GM12891 (cell line): ENCODE measurements at places on chromosomes 16 and 17.

DNA sequence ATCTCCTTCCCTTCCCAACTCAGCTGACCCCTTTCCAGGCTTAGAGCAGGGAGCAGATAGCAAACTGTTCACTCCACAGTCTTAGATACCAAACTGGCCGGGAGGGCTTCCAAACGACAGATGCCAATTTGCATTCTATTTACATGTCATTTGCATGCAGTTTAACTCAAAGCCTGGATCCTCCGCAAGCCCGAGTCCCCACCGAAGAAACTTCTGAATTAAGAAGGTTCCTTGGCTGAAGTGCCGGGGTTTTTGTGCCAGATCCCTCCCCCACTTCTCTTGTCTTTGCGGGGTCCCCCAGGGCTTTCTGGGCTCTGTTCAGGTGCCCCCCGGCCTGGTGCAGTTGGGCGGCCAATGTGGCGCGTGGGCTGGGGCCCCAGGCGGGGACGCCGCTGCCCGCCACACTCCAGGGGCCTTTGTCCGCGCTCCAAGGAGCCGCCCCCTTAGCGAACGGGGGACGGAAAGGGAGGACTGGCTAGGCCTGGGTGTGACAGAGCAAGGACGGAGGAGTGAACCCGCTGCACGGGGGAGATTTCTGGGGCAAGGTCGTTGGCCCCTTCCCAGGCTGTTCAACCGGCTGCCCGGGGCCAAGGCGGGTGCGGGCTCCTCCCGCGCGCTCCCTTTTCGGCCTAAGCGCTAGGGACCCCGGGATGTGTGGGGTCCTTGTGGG is 1.2 kb downstream of the GPRC5B start:
- no peak for DNase-seq

- no peak for DNase-seq
Observed at GRCh38 chr16:79728048-79728922, 127.7 kb upstream of the MAF start.

- no peak for DNase-seq
Observed at GRCh38 chr16:122361-122760, 16.1 kb downstream of the NPRL3 start.

GRCh38 chr16:31487071-31487719 is 4.3 kb downstream of the SLC5A2 start:
- DNase-seq, result no peak

DNA sequence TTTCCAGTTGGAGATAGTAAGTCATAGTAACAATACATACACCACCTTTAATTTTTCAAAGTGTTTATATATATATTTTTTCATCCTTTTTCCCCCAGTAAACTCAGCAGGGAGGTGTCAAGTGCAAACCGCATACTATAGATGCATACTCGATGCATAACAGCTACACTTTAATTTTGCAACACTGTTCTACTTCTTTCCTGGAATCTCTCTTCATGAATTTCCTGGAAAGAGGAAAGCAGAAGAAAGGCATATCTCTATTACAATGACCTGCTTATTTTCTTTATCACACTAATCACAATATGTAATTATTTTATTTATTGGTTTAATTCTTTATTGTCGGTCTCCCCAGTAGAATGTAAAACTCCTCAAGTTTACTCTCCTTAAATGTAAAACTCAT is 140.0 kb downstream of the SNX11 start:
- DNase-seq, result no peak

DNA sequence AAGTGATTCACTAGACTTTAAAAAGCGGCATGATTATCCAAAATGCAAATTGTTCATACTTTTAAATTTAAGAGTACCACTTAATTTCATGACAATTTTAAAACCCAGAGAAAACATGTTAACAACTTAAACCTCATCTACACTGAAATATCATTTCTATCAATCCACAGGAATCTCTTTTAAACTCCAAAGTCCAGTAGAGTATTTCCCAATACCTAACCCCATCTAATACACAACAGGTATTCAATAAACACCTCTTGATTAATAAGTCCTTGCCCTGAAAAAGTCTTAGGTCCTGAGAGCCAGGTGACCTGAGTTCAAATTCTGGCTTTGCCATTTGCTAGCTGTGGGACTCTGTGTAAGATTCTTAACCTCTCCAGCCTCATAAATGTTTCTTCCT is 14.7 kb downstream of the CEP20 start:
- DNase-seq, result no peak
